HepG2 (cell line): ENCODE measurements at places on chromosomes 3 and 15.

- no peak for DNase-seq
Measured at GRCh38 chr15:63992300-63992699, 54.0 kb downstream of the DAPK2 start.

DNA sequence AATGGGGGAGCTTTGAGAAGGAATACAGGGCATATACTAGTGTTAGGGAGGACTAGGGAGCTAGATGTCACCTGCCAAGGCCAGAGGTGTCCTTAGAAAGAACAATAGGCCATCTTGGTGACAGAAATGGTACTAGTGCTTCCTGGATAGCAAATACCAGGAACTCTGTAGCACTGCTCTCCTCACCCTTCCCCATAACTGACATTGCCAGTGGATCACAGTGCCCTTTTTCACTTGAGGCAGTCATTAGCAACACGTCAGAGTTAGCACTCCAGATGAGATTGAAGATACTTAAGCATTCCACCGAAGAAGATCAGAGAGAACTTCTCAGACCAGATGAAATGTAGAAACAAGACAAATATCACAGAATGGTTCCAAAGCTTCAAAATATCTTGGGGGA lies 103.1 kb upstream of the PDZRN3 start:
- no peak for DNase-seq

GRCh38 chr15:91408476-91409076 lies 308.5 kb downstream of the SV2B start:
- DNase-seq = no peak

GRCh38 chr3:46334741-46335478 lies 19.0 kb upstream of the CCR2 start:
- no peak for DNase-seq
